ENCODE measurements at places on chromosomes 4 and X. TPM values are rescaled to one million over a fixed set of nuclear protein-coding genes. Genes with fewer than 3 reads are reported as not detected.

The PHEX gene
- 0.48 TPM for polyA plus RNA-seq

The PRR32 gene
- 0.09 TPM for polyA plus RNA-seq

The PABPC1L2B gene
- not detected for polyA plus RNA-seq

The KIF4A gene
- 13.0 TPM for polyA plus RNA-seq

The FGF2 gene
- polyA plus RNA-seq = 9.3 TPM

The TMEM156 gene
- polyA plus RNA-seq = 3.2 TPM

The UNC5C gene
- 41.3 TPM for polyA plus RNA-seq

The MAGEA11 gene
- polyA plus RNA-seq = not detected

The SMARCA1 gene
- polyA plus RNA-seq = 109 TPM

The CXorf58 gene
- 0.14 TPM for polyA plus RNA-seq

The CTAG1B gene
- polyA plus RNA-seq = not detected

The USP26 gene
- not detected for polyA plus RNA-seq

The INTU gene
- polyA plus RNA-seq = 25.5 TPM

The VCX gene
- not detected for polyA plus RNA-seq

The KCTD8 gene
- polyA plus RNA-seq = 3.3 TPM

The SLC9B1 gene
- 3.4 TPM for polyA plus RNA-seq

The ZNF827 gene
- polyA plus RNA-seq = 35.3 TPM

The SPARCL1 gene
- polyA plus RNA-seq = 13.0 TPM

The TEX13D gene
- not detected for polyA plus RNA-seq

The UGT2B17 gene
- not detected for polyA plus RNA-seq

The ASB12 gene
- 0.70 TPM for polyA plus RNA-seq

The ALAS2 gene
- polyA plus RNA-seq = 13.5 TPM

The COX7B2 gene
- not detected for polyA plus RNA-seq

All from renal cortex interstitium (tissue), 15 donors.